ENCODE measurements at places on chromosomes 11 and 22. TPM values are rescaled to one million over a fixed set of nuclear protein-coding genes. Genes with fewer than 3 reads are reported as not detected.

- DNase-seq: no peak
Observed at GRCh38 chr11:126426820-126427749, 71.6 kb downstream of the ST3GAL4 start.

GRCh38 chr11:22165087-22165486, 27.8 kb upstream of the ANO5 start:
- DNase-seq: no peak

GRCh38 chr11:118060081-118060661, 16.7 kb upstream of the TMPRSS4 start:
- DNase-seq: no peak

DNA sequence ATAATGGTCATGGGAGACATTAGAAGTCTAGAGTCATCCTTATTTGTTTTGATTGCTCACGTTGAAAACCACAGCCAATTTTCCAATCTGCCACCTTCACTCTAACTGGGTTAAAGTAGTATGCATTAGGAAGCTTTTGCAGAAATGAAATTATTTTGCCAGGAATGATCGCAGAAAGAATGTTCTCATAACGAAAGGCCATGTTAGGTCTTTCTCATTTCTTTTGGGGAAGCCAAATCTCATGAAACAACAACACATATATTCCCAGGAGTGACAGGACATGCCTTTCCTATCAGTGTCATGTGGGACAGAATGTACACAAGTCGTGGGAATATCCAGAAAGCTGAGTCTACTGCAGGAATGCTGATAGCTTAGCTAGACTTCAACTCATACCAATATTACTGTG, 386.3 kb downstream of the AASDHPPT start:
- no peak for DNase-seq

GRCh38 chr11:92897487-92897886, 72.0 kb upstream of the MTNR1B start:
- DNase-seq: no peak

DNA sequence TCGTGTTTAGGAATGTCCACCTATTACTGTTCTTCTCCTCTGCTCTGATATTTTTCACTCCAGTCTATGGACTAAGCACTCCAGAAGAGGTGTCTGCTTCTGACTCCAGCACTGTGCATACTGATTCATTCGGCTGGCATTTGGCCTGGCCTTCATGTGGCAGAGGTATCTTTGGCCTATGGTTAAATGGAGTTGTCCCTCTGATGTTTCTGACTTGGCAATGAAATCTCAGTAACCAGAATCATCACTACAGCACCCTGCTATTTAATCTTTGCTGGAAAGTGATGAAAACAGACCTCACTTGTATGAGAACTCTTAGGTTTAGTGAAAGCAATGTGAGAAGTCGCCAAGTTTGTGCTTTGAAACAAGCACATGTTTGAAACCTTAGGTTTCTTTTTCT, 155.2 kb downstream of the MAML2 start:
- DNase-seq: no peak

DNA sequence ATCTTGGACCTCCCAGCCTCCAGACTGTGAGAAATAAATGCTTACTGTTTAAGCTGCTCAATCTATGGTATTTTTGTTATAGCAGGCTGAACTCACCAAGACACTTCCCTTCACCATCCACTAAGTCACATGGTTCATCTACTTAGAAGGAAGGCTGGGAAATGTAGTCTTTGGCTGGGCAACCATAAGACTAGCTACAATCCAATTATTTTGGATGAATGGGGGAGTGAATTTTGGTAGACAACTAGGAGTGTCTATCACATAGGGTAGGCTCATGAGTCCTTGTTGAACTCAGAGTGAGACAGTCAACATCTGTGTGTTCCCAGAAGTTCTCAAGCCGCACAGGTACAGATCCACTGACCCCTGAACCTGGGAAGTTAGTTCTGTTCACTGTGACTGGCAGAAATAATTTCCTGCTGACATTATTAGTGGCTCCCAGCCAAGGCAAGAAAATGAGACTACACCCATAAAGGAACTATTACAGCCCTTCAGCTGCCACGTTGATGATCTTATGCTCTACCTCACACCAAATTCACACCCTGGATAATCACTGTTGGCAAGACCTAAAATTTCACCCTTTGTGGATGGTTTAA, 3.1 kb upstream of the SLC35C1 start:
- peak; percentile 63 for DNase-seq

TSPAN32 gene
- total RNA-seq: 1.1 TPM

DNA sequence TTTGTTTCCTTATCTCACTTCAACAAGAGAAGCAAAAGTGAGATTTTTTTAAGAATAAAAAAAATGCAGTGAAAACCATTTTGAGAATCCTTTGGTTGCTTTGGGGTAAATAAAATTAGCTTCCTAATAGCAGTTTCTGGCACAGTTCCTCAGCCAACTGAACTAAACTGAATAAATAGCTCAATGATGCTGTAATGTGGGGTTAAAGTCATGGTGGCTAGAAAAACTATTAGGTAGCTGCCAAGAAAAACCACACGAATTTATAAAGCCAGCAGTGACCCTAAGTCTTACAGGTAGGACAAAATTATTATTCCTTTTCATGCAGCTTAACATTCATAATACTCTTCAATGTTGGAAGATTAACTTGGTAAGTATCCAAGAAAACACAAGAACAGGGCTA, 142.4 kb downstream of the APIP start:
- no peak for DNase-seq

ACR gene
- 0.92 TPM for total RNA-seq

DNA sequence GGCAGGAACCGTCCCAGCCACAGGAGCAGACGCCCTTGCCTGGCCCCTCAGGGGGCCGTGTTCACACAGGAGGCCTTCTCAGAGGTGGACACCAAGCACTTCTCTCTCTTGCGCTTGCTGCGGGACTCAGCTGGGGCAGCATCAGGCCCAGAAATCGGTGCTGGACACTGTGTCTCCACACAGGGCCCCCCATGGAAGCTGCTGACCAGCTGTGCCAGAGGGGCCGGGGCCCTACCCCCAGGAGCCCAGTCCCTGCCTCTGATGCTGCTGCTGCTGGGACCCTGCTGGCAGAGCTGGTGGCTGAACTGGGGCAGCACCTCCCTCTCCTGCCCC, 4.0 kb downstream of the PLXNB2 start:
- DNase-seq: no peak

DNA sequence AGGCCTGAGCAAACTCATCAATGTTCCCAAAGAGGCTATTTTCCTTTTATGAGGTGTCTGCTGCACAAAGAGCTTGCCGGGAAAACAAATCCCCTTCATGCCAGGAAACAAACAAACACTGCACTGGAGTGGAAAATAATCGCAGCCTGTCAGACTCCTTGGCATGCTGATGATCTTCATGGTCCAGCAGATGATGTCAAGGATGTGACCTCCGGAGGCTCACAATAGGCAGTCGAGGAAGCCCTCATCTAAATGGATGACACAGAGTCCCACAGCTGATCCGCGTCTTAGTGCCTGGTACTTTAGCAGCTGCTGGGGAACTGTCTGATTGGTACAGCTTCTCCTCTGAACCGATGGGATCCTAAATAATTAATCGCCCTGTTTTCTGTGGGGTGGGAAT, 187.6 kb downstream of the TENM4 start:
- DNase-seq: no peak

- peak; percentile 8 for DNase-seq
Observed at GRCh38 chr11:120180551-120181232, 30.1 kb upstream of the OAF start.

DDTL gene
- total RNA-seq: 3.0 TPM

DNA sequence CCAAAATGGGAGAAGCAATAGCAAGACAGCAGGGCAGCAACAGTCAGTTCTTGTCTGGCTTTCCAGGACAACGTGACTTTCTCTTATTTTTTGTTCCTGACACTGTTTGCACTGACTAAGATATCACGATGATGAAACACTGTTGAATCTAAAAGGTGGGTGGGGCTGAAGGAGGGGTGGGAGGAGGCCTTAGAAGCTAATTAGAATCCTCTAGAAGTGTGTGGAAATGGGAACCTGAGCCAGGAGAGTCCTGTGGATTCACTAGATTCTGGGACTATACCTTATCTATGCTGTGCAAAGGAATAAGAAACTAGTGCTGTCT, 300.3 kb downstream of the ST3GAL4 start:
- DNase-seq: no peak

GRCh38 chr11:103545551-103545950, 436.3 kb downstream of the DYNC2H1 start:
- DNase-seq: no peak

DNA sequence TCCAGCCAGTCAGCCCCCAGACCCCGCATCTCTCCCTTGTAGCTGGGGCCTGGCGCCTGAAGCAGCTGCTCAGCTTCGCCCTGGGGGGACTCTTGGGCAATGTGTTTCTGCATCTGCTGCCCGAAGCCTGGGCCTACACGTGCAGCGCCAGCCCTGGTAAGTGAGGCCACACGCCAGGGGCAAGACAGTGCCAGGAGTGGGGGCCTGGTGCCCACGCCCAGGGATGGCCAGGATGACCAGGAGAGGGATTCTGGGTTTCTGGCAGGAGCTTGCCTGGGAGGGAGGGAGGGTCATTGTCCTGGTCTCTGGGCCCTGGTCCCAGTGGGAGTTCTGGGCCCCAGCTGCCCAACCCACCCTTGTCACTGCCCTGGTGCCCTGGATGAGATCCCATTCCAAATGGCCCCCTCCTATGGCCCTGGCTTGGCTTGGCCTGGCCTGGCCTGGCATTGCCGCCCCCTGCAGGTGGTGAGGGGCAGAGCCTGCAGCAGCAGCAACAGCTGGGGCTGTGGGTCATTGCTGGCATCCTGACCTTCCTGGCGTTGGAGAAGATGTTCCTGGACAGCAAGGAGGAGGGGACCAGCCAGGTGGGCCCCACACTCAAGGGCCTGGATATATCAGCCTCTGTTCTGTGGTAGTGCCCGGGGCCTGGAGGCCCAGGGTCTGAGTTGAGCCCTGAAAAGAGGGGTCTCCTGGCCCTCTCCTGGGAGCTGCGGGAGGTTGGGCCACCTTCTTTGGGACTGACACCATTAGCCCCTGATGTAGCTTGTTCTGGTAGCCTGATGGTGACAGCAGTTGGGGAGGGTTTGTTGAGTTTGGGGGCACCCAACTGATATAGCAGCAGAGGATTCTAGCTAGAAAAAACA, 3.7 kb downstream of the SLC39A13 start:
- DNase-seq: no peak

DNA sequence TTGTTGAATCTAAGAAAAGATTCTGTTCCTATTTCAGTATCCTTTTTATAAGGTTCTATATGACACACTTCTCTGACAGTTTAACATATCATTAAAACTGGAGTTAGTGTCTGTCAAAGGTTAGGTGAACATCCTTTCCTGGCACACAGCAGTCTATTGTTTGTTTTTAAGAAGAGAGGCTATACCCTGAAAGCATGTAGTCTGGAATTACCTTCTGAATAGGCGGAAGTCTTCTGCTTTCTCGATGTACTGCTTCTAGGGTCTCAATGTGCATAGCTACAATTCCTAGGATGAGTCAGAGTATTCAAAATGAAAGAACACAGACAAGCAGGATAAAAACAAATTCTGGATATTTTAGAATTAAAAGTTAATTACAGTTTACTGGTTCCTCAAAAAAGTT, 188.6 kb downstream of the SWAP70 start:
- no peak for DNase-seq

GRCh38 chr22:30984317-30984716, 15.3 kb downstream of the TUG1 start:
- no peak for DNase-seq

DNA sequence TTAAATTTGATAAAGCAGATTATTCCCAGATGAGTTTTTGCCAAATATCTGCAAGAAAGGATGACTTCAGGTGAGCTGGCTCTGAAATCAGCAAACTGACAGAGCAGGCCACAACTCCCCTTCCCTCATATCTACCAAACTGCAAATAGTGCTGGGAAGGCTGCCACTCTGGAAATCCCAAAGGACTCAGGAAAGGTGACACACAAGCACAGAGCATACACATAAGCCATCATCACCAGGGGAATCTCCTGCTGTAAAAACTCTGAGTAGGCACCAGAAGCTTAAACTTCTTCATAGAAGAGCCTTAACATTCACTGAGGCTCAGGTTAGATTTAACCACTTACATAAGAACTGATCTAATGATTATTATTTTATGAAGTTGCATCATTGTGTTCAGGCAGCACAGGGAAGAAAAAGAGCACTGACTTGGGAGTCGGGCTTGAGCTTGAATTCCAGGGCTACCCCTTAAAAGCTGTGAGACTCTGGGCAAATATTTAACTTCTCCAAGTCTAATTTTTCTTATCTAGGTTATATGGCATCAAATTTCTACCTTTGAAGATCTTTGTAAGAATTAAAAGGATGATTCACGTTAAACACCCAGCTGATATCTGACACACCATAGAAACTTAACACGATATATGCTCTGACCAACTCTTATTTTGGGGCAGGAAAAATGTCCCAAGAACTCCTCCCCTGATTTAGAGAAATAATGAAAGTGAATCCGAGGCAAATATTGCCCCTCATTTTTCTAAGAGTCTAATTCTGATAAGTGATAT, 15.0 kb downstream of the SYTL2 start:
- DNase-seq: no peak

- no peak for DNase-seq
Observed at GRCh38 chr11:27380771-27381170, 17.8 kb upstream of the CCDC34 start.

GRCh38 chr22:30668386-30668710, 673 bp upstream of the DUSP18 start:
- no peak for DNase-seq

GRCh38 chr11:48005136-48005535, 24.8 kb downstream of the PTPRJ start:
- no peak for DNase-seq

MUC2 gene
- 0.26 TPM for total RNA-seq

DNA sequence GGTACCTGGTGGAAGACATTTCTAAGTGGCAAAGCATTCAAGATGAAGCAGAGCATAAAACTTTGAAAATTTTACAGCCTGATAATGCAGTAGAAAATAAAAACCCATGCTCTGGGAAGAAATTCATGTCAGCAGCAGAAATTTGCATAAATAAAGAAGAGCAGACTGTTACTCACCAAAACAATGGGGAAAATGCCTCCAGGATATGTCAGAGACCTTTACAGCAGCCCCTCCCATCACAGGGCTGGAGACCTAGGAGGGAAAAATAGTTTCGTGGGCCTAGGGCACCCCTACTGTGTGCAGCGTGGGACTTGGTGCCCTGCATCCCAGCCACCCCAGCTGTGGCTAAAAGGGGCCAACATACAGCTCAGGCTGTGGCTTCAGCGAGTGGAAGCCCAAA, 5.4 kb upstream of the DKK3 start:
- no peak for DNase-seq
